ENCODE measurements at places on chromosomes 3 and 15. TPM values are rescaled to one million over a fixed set of nuclear protein-coding genes. Genes with fewer than 3 reads are reported as not detected.

DNA sequence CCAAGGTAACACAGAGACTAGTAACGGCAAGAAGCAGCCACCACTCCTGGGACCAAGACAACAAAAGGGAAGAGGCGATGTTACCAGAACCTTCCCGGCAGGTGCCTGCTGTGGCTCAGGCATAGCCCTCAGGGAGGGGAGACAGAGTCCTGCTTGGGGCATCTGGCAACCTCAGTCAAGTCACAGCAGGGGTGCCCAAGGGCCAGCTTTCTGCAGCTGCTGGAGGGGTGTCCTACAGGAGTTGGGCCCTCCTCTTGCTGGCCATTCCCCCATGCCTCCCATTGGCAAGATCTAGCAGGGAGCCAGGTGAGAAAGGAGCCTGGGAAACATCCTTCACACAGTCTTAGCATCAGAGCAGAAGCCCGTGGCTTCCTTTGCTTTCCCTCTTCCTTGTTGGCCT, 197.3 kb upstream of the IL12A start:
- peaks cover 4% of the 10 kb centered on the region for H3K27me3 ChIP-seq
- H3K4me3 ChIP-seq, result no peak overlapping the region
- no peak overlapping the region for H3K27ac ChIP-seq
- no peak for DNase-seq
- H3K4me1 ChIP-seq, result no peaks in the 10 kb centered on the region
- H3K36me3 ChIP-seq, result no peaks in the 10 kb centered on the region

DNA sequence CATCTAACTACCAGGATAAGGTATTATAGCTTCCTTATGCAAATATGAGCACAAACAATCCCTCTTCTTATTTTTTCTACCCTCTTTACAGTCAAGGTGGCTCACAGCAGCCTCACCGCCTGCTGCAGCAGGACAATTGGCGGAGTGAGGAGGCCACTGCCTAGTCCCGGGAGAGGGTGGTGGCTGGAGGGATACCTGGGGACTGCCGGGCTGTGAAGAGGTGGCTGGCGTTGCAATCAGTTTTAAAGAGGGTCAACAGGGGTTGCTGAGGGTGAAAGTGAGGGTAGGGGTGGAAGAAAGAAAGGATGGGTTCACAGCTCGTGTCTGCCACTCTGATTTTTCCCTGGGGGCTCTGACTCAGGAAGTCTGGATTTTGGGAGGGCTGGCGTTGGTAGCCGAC, 105.1 kb upstream of the SLC6A6 start:
- no peak overlapping the region for H3K4me3 ChIP-seq
- H3K4me1 ChIP-seq, result no peaks in the 10 kb centered on the region
- peaks cover 2% of the 10 kb centered on the region for H3K27me3 ChIP-seq
- no peaks in the 10 kb centered on the region for H3K36me3 ChIP-seq

The GOLGA8J gene
- not detected for total RNA-seq

The OXSR1 gene
- total RNA-seq, result 56.5 TPM

Measured in activated CD8-positive, alpha-beta T cell treated with anti-CD3 and anti-CD28 coated beads for 36 hours (primary cell).